ENCODE measurements at places on chromosomes 16 and 17. TPM values are rescaled to one million over a fixed set of nuclear protein-coding genes. Genes with fewer than 3 reads are reported as not detected.

PRCD gene
- total RNA-seq: 1.1 TPM

DNA sequence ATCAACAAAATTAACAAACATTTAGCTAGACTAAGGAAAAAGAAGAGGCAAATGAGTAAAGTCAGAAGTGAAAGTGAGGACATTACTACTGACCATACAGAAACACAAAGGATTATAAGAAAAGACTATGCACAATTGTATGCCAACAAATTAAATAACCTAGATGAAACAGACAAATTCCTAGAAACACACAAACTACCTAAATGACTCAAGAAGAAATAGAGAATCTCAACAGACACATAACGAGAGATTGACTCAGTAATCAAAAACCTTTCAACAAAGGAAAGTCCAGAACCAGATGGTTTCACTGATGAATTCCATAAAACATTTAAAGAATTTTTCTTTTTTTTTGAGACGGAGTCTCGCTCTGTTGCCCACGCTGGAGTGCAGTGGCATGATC, 35.7 kb upstream of the MYLK3 start:
- H3K27ac ChIP-seq: no peak overlapping the region
- no peak for DNase-seq
- H3K4me3 ChIP-seq: no peak overlapping the region
- H3K36me3 ChIP-seq: no peaks in the 10 kb centered on the region

GRCh38 chr17:17385491-17385890, 82.3 kb downstream of the NT5M start:
- DNase-seq: no peak
- no peak overlapping the region for H3K4me3 ChIP-seq
- H3K27ac ChIP-seq: no peak overlapping the region

- no peak overlapping the region for H3K27ac ChIP-seq
- H3K4me3 ChIP-seq: no peak overlapping the region
- no peak for DNase-seq
- H3K36me3 ChIP-seq: no peaks in the 10 kb centered on the region
Observed at GRCh38 chr17:6712058-6712853, 913 bp downstream of the SLC13A5 start.

CD300C gene
- 0.83 TPM for total RNA-seq

DNA sequence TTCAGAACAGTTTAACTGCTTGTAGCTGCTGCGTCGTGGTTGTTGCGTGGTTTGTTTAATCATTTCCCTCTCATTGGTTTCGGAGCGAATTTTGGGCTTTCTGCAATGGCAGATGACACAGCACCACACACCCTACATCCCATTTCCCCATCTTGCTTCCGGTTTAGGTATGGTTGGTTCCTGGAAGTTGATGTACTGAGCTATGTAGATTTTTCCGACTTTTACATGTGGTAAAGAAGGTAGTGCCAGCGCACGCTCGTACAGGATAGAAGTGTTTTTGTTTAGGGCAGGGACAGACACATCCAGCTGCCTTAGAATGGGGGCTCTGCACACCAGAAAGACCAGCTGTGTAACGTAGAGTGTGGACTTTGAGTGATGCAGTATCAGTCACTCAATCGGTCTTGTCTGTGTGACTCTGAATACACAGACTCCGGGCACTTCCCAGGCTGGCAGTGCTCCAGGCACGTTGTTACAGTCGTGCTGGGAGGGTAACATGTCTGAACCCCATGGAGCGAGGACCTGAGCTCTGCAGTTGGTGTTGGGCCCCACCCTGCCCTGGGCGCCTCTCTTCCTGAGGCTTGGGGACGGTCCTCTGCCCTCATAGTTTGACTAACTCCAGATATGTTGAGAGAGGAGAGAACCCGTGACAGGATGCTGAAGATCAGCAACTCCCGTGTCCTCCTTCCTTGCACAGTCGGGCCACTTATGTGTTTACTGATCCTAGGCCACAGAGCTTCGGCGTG, 172.0 kb upstream of the CHMP6 start:
- peaks cover 16% of the 10 kb centered on the region for H3K36me3 ChIP-seq
- no peaks in the 10 kb centered on the region for H3K4me1 ChIP-seq
- H3K4me3 ChIP-seq: no peak overlapping the region

ESRP2 gene
- total RNA-seq: not detected

All from sigmoid colon (tissue), 7 donors.